Esophagus mucosa (tissue), 1 donor: ENCODE measurements at places on chromosomes 3 and 15.

DNA sequence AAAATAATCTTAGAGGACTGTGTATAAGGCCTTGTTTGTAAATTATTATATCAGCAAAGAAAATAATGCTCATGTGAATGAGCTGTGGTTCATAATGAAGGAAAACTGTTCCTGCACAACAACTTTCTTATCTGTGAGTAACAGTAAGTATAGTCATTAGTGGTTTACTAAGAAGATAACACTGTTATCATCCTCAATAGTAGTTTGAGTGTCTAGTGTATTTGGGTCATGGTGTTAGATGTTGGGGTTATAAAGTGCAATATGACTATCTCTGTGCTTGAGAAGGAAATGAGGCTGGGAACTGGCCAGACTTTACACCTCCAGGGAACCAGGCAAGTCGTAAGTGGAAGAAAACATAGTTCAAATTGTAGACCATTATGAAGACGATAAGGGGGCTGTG, 15.6 kb downstream of the VPS8 start:
- ATAC-seq, result no peak

DNA sequence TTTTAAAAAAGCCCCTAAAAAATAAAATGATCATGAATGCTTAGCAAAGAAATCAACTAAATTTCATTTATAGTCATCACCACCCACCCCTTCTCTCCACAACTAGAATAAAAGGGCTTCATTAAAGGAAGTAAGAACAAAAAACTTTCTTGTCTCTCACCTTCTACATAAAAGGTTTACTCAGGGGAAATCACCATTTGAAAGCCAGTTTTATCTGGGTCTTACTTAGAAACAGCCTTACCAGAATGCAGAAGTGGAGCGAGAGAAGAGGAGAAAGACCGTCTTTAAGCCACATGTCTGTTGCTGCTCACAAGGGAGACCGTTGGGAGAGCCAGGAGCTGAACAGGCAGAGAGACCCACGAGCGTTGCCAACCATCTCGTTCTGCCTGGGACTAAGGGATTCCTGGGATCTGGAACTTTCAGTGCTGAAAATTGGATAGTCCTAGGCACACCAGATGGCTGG, 350.1 kb upstream of the PROK2 start:
- ATAC-seq, result no peak

DNA sequence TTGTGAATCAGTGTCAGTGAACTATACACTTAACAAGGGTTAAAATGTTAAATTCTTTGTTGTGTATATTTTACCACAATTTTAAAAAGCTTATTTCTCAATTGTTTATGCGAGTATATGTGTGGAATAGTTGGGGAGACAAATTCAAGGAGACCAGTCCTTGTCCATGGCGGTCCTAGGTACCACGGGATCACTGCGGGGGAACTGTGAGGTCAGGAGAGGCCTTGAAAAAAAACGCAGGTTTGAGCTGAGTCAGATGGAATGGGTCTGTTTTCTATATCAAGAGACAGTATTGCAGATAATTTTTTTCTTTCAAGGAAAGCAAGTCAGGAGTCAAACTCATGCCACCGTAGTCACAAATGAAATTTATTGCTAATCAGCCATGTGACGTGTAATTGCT, 18.5 kb downstream of the IGF1R start:
- no peak for ATAC-seq

- ATAC-seq, result no peak
Measured at GRCh38 chr3:178417736-178418135, 118.5 kb upstream of the KCNMB2 start.

GRCh38 chr15:55835866-55836265, 92.9 kb upstream of the PRTG start:
- no peak for ATAC-seq

GRCh38 chr3:52339612-52340011, 23.5 kb downstream of the DNAH1 start:
- peak; percentile 71 for ATAC-seq

- ATAC-seq, result no peak
Measured at GRCh38 chr3:103048068-103048722, 613.4 kb downstream of the ZPLD1 start.

GRCh38 chr3:150921209-150921608, 16.0 kb upstream of the MINDY4B start:
- ATAC-seq, result no peak

- ATAC-seq, result no peak
Measured at GRCh38 chr15:64732156-64732860, 43.1 kb downstream of the RBPMS2 start.

- no peak for ATAC-seq
Measured at GRCh38 chr3:98769448-98769847, 6.3 kb downstream of the ST3GAL6 start.

DNA sequence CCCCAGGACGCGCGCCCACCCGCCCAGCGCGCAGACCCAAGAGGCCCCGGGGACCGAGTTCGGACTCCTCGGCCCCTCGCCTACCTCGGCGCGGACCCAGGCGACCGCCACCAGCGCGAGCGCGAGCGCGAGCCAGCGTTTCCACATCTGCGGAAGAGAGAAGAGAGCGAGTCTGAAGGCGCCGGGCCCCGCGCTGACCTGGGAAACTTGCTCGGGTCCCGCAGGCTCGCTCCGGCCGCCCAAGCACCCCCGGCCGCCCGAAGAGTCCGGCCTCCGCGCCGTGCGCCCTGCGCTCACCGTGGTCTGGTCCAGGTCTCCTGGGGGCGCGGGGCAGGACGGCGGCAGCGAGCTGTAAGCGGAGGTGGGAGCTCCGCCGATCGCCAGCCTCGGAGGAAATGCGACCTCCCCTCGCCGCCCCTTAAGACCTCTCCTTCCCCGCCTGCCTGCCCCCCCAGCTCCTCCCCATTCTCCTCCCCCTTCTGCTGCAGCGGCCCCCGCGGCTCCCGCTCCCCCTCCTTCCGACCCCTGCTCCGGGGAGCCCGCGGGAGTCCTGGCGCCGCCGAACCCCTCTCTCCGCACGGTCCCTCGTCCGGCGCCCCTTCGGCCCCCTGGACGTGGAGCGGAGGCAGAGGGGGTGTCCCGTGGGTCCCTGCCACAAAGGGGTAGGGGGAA, at the start of gene FSTL1:
TSS of gene FSTL1 (minus strand) at position 393 of the 672 bp plus-strand sequence. CDS start at position 147, 246 bp downstream.
- ATAC-seq, result peak; percentile 52

DNA sequence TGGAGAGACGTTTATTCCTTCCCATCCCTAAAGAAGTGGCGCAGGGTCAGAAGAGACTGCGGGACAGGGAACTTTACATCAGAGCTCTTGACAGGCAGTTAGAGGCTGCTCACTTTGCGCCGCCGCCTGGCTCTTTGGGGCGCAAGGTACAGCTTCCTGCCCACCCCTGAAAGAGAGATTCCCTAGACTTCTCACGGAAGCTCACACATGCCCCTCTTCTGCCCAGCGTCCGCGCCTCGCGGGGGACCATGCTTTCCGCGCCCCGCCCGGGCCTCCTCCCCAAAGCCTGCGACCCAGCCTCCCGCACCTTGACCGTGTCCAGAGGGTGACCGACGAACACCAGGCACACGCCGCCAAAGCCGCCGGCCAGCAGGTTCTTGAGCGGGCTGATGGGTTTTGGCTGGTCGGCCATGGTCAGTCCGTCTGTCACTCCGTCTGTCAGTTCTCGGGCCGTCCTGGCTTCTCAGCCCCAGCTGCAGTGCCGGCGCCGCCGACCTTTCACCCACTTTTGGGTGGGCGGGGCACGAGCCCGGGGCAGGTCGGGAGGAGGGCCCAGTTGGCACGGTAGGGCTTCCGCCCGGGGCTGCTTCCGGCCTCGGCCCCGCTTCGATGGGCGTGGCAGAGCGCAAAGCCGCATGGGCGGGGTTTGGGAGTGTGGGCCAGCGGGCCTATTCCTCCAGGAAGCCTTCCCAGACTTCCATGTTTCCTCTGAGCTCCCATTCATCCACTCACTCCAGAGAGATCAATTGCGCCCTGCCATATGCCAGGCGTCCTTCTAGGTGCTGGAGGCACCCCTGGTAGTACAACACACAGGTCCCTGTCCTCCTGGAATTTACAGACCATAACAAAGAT, at the start of gene SLC25A20:
TSS of gene SLC25A20 (minus strand) at position 500 of the 852 bp plus-strand sequence. CDS start at position 412, 88 bp downstream.
- ATAC-seq, result peak; percentile 98

- no peak for ATAC-seq
Measured at GRCh38 chr15:101801048-101801447, 2.3 kb upstream of the OR4F6 start.

DNA sequence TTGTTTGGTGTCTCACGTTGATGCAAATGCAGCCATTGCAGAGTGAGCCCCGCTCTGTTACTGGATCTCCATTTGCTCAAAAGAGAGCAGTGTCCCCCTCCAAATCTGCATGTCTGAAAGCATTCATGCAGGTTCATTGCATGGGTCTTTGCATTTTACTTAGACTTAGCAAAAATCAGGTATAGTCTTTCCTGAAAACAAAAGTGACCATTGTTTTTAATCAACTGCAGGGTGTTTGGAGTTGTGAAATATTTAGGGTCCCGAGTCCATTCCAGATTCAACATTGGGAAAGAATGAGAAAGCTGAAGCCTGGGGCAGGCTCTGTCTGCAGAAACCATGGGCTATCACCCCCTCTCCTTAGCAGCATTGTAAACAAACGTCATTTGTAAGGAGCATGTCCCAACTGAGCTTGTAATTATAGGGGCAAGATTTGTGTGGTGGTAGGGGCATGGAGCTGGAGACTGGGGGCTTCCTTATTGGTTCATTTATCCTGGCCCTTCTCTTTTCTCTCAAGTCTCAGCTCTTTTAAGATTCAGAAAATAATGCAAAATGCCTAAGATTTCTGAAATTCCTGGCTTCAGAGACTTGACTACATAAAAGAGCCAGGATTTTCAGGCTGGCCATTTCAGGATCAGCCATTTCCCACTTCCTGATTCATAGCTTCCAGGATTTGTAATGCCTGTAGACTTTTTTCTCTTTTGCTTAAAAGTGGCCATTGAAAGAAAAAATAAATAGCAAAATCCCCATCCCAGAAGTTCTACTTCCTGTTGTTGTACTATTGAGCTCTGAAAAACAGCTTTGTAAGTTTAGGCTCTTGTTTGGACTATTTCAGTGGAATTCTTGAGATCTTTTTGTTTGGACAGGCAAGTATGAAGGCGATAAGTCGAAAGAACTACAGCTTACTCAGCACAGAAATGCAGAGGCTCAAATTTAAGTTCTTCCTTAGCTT, 23.0 kb downstream of the IGF1R start:
- no peak for ATAC-seq
